ENCODE measurements at places on chromosomes 1 and 21.

DNA sequence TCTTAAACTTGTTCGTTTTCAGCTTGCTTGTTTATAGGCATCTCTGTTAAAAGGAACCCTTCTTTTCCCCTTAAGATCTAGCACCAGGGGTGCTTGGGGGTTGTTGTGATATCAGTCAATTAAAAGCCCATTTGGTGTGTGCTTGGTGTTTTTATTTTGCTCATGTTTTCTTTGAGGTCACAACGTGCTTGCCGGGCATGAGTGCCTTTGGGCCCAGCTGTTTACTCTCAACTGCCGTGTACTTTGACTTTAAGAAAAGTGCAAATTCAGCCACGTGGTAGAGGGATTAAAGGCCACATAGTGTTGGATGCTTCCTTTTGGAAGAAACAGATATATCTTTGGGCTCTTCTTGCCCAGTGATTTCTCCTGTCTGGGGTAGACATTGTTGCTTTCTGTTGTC is 10.5 kb downstream of the ARID1A start:
- no peak for DNase-seq

GRCh38 chr1:61670016-61670415 is 54.9 kb downstream of the TM2D1 start:
- no peak for DNase-seq

- no peak for DNase-seq
Observed at GRCh38 chr21:29920938-29921337, 18.9 kb downstream of the GRIK1 start.

- no peak for DNase-seq
Observed at GRCh38 chr1:61091455-61091854, 9.1 kb downstream of the NFIA start.

GRCh38 chr1:153922972-153923925 is at the start of gene GATAD2B:
GATAD2B (minus strand) TSS chr1:153922972; CDS start chr1:153828347, 94,625 bp downstream.
- peak; percentile 99 for DNase-seq

DNA sequence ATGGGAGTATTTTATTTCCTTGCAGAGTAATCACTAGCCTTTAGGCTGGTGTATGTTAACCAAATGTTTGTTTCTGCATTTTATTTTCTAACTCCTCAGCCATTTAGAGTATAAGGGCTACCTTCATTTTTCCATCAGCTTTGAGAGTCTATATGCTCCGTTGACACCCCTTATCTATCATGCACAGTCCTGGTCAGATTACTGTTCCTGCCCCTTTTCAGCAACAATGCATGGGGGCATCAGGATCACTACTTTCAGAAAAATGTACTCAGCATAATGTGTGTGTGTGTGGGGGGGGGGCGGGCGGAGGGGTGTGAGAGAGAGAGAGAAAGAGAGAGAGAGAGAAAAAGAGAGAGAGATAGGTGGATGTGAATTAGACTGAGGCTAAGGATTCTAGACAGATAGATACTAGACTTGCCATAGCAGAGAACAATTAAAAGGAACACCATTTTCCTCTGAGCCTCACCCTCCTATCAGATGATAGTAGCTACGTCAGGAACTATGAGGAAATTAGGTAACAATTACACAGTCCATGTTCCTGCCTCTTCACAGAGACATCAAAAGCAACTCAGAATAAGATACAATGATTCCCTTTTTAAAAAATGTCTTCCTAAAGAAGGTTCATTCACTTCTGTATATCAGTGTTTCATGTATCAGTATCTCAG is 40.8 kb downstream of the FCER1A start:
- no peak for DNase-seq

GRCh38 chr1:171718848-171719247 is 23.0 kb downstream of the VAMP4 start:
- DNase-seq = no peak

DNA sequence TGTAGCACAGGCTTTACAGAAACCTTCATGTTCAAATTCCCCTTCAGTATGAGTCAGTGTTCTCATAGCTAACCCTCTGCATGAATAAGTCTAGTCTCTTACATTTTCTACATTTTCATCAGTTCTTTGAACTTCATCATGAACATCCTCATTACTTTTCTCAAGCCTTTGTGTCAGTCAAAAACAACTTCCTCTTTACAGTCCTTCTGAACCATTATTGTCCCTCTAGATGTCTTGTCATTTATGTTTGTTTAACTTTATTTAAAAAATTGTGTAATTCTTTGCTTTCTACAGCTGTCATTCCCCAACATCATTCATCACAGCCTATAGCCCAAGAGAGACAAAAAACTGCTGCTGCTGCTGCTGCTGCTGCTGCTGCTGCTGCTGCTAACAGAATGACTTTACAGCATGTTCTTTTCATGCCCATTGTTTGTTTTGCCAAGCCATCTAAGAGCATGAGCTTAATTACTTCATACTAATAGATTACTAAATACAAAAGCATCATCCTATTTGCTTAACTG is 133.1 kb downstream of the LRRC40 start:
- DNase-seq = no peak

DNA sequence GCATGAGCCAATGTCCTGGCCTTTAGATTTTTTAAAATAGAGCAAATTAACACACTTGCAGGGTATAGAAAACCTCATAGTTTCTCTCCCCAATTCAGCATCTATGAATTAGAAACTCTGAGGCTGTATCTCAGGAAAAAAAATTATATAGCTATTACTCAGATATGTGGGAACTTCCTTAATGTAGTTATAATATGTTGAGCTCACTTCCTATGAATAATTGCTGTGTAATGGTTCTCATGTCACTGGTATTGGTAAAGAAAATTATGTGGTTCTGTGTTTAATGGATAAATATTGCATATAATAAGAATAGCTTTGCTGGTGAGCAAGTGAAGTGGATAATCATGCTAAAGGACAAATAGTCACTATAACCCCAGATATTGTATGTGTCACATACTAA is 2019.8 kb downstream of the NCAM2 start:
- no peak for DNase-seq

DNA sequence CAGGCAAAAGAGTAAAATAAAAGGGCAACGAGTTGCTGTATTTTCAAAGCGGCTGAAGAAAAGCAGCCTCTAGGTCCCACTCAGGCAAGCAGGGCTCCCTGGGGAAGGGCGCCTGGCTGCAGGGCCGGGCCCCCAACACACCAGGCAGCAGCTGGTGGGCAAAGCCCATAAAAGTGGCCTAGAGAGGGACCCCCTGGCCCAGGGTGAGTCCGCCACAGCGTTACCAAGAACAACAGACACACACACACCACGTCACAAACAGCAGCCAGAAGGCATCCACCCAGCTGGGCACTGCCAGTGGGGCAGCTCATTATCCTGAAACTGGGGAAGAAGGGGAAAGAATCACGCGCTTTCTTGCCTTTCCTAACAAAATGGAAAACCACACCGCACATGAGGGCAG is 4.7 kb downstream of the SUMO3 start:
- DNase-seq = no peak

- no peak for DNase-seq
Observed at GRCh38 chr1:101086783-101087182, 61.2 kb upstream of the DPH5 start.

GRCh38 chr1:192477630-192478029 is 97.9 kb upstream of the RGS1 start:
- DNase-seq = no peak

DNA sequence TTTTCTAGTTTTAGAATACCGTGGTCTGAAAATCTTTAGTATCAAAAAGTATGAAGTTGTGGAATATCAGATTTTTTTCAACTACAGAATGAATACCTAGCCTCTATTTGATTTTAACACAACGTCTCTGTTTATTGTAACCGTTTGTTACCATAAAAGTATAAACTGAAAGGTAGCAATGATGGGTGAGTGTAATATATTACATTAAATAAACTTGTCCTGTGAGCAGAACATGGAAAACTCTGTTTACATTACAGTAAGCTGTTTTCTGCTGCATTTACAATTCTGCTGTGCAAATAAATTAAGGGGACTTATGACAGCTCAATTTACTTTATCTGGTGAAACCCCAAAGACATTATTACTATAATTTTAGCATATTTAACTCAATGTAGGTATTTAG is 62.5 kb downstream of the CHRM3 start:
- DNase-seq = no peak

DNA sequence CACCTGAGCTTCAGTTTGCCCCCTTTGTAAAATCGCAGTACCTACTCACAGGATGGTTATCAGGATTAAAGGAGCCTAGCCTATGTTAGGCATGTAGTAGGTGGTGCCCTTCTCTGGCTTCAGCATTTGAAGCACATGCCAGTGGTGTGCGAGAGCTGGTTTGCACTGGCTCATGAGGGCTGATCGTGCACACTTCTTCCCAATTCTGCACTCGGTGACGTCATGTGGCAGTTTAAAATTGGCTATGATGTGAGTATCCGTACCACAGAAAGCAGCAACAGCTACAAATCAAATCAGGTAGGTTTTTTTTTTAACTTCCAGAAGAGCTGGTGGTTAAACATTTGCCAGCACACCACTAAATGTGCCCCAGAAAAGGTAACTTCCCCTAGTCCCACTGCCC is 13.5 kb downstream of the FOXO6 start:
- DNase-seq = no peak

DNA sequence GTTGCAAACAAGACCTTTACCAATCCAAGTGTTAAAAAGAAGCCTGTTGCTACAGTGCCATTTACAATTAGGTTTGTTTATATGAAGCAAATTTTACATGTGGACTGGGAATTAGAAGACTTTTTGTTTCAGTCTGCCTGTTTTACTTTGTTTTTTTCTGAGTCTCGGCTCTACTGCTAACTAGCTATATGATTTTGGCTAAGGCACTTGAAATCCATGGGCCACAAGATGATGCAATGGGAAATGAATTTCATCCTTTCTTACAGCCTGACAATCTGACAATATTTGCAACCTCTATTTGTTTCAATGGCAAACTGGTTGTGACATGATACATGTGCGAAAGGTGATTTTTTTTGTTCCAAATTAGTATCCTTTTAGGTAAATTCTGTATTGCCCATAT is 3.7 kb upstream of the PEX11B start:
- no peak for DNase-seq

GRCh38 chr1:178487070-178487615 is 9.6 kb downstream of the CLEC20A start:
- no peak for DNase-seq

- no peak for DNase-seq
Observed at GRCh38 chr1:23614032-23614660, 54.8 kb upstream of the ID3 start.

GRCh38 chr1:238241607-238242006 is 350.9 kb upstream of the ZP4 start:
- no peak for DNase-seq

GRCh38 chr1:156003923-156004188 is 16.9 kb downstream of the SSR2 start:
- DNase-seq = no peak

DNA sequence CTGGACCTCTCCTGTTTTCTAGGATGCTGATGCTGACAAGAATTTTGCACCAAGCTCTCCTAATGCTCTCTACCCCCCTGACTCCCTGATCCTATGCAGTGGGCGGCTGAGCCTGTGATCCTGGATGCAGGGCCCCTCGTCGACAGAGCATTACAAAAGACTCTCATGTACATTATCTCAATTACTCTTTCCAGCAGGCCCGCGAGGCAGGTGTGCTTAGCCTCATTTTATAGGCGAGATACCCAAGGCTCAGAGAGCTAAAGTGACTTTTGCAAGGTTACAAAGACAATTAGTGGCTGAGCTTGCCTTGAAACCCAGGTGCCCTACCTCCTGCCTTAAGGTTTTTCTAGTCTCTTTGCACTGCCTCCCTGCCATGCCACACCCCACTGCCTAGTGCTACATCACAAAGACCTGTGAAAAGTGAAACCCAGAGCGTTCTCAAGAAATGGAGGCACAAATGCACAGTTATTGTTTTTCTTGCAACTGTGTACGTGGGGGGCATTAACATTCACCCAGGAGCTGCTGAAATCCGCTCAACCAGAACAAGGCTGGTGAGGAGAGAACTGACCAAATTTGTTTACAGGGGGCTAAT is 10.0 kb upstream of the C8A start:
- DNase-seq = no peak

- no peak for DNase-seq
Observed at GRCh38 chr1:163528710-163529348, 207.1 kb downstream of the NUF2 start.

DNA sequence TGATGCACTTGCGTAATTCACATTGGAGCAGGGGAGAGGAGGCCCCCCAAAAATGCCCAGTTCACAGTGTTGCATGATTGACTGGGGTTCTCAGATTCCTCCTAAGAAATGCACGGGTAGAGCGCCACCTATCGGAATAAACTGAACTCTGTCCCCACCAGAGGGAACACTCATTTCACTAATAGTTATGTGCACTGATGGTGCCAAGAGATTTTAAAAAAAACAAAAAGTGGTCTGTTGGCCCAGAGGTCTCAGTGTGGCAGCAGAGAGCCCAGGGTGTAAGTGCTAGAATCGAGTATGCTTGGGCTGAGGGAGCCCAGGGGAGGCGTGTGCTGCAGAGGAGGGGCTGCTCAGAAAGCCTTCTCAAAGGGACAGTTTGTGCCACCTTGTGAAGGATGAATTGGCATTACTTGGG is 6.9 kb downstream of the PINK1 start:
- peak; percentile 8 for DNase-seq

DNA sequence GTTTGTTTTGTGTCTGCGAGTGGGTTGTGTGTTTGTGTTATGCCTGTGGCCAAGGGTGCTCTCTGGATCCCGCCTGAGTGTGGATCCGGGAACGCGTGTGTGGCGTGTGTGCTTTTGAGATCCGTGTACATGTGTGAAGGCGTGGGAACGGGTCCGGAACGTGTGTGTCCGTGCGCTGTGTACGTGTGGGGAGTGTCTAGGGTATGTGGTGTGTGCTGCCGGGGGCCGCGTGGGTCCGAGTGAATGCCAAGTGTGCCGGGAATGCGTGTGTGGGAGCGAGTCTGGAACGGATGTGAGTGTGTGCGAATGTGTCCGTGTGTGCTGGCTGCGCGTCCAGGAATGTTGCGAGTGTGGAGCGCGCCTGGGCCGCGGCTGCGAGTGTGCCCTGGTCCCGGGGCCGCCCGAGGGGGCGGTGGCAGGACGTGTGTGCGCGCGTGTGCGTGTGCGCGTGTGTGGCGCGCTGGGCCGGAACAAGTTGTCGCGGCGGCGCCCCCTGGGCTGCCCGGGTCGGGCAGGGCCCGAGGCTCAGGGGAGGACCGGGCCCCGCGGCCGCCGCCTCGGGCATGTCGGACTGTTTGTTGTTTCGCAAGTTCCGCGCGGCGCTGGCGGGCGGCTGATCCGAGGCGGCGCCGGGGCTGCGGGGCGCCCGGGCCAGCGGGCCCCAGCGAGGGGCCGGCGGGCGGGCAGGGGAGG is 953 bp downstream of the PTPRU start:
- DNase-seq = no peak

Measured in epithelial cell of prostate (primary cell).